H1 (cell line): ENCODE measurements at places on chromosomes 13 and 19.

DNA sequence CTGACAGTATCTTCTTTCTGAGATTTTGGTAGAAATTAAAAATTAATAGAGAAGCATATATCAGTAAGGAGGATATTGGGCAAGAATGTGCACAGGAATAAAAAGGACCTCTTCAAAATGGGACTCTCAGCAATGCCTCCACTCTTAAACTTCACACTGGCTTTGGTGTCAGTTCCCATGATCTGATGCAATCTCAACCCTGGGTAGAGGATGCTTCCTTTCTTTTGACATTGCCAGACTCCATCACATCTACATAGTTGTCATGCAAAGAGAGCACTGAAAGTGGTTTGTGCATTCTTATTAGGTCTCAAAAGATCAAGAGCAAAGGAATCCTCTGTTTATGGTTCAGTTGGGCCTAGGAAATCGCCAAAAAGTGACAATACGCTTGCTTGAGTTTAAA is 26.3 kb downstream of the STARD13 start:
- DNase-seq, result no peak

GRCh38 chr19:5099701-5100221 is 130.8 kb downstream of the KDM4B start:
- DNase-seq, result no peak

DNA sequence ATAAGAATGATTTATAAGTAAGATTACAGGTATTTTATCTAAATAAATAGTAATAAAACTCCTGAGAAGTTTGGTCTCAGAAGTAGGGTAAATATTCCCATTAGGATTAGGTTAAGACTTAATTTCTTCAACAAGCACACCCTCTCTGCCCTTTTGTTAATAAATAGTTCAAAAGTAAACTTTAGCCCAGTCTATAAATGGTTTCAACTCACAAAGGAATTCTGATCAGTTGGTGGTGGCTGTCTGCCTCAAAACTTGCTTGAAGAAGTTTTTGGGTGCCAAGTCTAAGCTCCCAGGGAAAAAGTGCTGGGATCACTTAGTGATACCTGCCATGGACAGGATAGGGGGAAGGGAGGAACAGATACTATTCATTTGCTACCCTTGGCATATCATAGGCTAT is 22.9 kb downstream of the MBNL2 start:
- DNase-seq, result no peak

- DNase-seq, result peak; percentile 80
These were observed 949 bp downstream of the RAB3A start for GRCh38 chr19:18202778-18203407.

- DNase-seq, result no peak
These were observed 8.2 kb upstream of the PCDH9 start for GRCh38 chr13:67238277-67238859.

- DNase-seq, result no peak
These were observed 6.9 kb upstream of the GMIP start for GRCh38 chr19:19650331-19650730.

- no peak for DNase-seq
These were observed 23.8 kb downstream of the NAXD start for GRCh38 chr13:110638814-110639806.

DNA sequence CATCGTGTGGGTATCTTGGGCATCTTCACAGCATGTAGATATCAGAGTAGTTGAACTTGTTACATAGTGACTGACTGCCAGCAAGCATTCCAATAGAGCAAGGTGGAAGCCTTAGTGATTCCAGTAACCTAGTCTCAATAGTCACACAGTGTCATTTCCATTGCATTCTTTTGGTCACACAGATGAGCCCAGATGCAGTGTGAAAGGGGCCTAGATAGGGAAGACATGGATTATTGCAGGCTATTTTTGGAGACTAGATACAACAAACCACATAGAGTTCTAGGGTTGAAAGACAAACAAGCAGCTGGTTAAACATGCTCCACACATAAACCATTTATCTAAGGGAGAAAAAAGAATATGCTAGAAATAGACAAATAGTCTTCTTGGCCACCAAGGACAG is 553.5 kb downstream of the DCT start:
- no peak for DNase-seq

DNA sequence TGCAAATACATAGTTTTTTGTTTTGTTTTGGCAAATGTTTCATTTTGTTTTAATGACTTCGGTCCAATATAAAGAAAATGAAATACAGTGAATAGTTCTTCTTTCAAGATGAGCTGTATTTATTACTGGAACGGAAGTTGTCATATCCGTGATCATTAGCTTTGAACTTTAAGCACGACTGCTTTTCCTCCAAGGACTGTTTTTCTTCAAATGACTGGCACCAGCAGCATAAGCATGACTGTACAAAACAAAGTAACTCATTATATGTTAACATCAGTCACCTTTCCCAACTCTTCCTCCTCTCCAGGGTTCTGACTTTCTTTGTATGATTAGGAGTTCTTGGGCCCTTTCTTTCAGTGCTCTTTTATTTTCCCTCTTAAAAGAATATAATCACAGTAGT is 20.5 kb downstream of the EDNRB start:
- no peak for DNase-seq

GRCh38 chr19:34096020-34096915 is 76.0 kb upstream of the LSM14A start:
- no peak for DNase-seq

DNA sequence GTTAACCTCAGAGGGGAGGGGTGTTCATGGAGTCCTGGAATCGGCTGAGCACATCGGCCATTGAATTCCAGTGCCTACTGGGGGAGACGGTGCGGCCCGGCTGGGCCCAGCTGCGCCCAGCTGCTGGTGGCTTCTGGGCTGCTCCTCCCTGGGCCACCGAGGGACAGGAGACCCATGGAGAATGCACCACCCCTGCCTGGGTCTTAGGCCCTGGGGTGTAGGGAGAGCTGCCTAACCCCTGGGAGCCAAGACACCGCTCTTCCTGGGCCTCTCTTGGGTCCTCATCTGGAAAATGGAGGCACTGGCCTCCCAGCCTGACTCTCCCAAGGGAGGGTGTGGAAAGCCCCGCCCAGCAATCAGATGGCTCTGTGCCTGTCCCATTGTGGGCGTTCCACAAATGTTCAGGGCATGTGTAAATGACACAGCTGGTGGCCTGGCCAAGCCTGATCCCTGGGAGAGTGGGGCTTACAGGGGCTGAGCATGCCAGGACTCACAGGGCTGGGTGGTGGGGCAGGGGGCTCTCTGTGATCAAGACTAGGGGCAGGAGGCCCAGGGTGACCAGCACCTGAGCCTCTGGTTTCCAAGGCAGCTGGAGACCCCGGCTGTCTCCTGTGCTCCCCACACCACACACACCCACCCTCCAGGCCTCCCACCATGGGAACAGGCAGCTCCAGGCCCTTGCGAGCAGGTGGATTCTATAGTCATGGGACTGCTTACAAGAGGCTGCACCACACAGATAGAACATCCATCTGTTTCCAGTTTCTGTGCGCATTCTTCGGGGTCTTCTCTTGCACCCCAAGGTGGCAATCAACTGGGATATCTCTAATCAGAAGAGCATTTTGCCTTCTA is 150.9 kb downstream of the URI1 start:
- DNase-seq, result no peak

DNA sequence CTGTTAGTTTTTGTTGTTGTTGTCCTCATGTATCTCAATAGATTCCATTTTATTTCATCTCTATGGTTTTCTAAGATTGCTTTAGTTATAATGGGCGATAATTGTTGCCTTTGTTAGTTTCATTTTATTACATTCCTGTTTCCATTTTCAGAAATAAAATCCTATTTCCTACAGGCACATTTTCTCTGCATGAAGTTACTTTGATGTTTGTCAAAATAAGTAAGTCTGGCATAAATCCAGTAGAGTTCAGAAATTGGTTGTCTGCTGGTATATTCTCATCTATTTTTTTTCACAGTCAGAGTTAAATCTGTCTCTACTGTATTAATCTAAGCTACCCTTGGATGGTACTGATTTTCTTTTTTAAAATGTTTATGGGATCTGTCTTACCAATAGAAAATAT is 204.1 kb downstream of the MYO16 start:
- DNase-seq, result no peak

DNA sequence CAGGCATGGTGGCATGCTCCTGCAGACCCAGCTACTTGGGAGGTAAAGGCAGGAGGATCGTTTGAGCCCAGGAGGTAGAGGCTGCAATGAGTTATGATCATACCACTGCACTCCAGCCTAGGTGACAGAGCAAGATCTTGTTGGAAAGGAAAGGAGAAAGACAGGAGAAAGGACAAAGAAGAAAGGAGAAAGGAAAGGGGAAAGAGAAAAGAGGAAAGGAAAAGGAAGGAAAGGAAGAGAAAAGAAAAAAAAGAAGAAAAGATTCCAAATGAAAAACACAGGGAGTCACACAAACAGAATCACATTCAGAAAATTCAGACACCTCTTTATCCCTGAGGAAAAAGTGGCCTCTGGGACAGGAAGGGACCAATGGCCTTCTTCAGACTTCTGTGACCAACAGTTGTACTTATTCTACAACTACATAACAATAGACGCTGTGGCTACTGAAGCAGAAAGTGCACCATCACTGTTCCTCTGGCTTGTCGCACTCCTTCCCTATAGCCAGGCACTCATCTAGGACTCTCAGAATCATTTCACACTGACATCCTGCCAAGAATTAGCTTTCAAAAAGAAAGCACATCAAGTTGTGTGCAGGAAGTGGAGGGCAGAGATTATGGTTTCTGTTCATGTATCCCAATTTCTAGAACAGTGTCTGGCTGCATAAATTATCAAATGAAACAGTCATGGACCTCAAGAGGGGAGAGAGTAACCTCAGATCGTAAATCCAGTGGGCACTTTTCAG is 5.9 kb downstream of the MTMR6 start:
- no peak for DNase-seq

- DNase-seq, result no peak
These were observed 310.6 kb downstream of the LMO7 start for GRCh38 chr13:75946536-75947284.

DNA sequence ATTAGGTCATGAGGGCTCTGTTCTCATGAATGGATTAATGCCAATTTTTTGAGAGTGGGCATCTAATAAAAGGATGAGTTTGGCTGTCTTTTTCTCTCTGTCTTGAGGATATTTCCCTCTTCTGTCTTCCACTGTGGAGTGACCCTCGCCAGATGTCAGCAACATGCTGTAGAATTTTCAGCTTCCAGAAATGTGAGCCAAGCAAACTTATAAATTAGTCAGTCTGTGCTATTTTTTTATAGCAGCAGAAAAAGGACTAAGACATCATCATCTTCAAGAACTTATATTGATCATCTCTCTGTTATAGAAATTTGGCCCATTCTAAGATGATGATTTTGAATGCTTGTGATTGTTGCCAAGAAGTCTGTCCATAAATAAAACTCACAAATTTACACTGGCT is 431.4 kb downstream of the FGF9 start:
- DNase-seq, result no peak

- no peak for DNase-seq
These were observed 46.0 kb downstream of the USP12 start for GRCh38 chr13:27125357-27126282.

DNA sequence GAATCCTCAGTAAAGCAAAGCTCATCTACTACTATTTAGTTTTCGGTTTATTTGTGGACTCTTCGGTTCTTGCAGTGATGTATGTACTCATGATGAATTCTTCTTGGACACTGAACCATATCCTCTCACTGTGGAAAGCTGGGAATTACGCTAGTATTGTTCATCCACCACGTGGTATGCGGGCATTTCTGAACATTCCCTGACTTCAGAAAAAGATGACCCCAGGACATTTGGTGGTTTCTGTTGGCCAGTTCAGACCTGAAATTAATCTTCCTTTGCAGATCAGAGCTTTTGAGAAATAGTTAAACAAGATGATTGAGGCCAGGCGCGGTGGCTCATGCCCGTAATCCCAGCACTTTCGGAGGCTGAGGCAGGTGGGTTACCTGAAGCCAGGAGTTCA is 25.3 kb upstream of the FBN3 start:
- no peak for DNase-seq

GRCh38 chr19:6717036-6717435 is 3.4 kb downstream of the C3 start:
- no peak for DNase-seq

- no peak for DNase-seq
These were observed 98.8 kb upstream of the TMTC4 start for GRCh38 chr13:100773429-100773828.

- DNase-seq, result no peak
These were observed 2.5 kb upstream of the CRLF1 start for GRCh38 chr19:18608805-18609716.

- DNase-seq, result peak; percentile 85
These were observed at the start of gene PPM1N for GRCh38 chr19:45498411-45499195. TSS of gene PPM1N (plus strand) at chr19:45498443. CDS start at chr19:45498473, 30 bp downstream.

- no peak for DNase-seq
These were observed 109.3 kb downstream of the KDM4B start for GRCh38 chr19:5078182-5078581.

- no peak for DNase-seq
These were observed 237.5 kb downstream of the COG6 start for GRCh38 chr13:39892721-39893685.

DNA sequence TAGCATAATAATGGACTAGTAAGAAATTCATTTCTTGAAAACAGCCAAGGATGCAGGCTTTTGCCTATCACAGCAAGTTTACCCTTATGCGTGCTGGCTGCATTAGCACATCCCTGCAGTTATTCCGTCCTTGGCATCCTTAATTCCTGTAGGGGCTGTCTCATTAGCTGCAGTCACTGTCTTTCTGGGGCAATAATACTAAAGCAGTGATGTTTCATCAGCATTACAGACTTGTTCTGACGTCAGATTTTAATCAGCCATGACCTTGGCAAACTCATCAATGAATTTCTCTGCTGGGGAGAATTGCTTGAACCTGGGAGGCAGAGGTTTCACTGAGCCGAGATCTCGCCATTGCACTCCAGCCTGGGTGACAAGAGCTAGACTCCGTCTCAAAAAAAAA is 103.7 kb downstream of the RXFP2 start:
- DNase-seq, result no peak

GRCh38 chr13:105219651-105220050 is 1315.8 kb downstream of the EFNB2 start:
- no peak for DNase-seq

- DNase-seq, result no peak
These were observed 2.5 kb downstream of the KDM4B start for GRCh38 chr19:4971424-4971793.

DNA sequence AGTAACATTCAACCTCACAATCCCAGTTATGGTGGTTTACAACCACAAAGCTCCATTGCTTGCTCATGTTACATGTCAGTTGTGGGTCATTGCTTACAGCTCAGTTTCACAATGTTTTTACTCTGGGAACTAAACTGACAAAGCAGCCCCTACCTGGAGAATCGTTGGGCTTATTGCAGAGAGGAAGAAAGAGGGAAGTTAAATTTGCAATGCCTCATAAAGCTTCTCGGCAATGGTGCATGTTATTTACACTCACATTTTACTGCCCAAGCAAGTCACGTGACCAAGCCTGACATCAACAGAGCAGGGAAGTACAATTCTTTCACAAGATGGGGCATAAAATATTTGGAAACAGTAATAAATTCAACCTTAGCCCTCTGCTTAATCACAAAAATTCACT is 441.6 kb downstream of the TDRD3 start:
- DNase-seq, result no peak

GRCh38 chr19:35039881-35040825 is 1.4 kb upstream of the HPN start:
- DNase-seq, result no peak
